Stimulated activated CD4-positive, alpha-beta T cell treated with anti-CD3 and anti-CD28 coated beads, TNF-alpha, amount 100 ng/mL, for 24 hours (primary cell): ENCODE measurements at places on chromosomes 12 and 14.
A peak's percentile ranks its signal among the peaks of the same experiment; 100 is the strongest.

GRCh38 chr14:28785096-28785952 lies 18.7 kb downstream of the FOXG1 start:
- DNase-seq, result no peak

DNA sequence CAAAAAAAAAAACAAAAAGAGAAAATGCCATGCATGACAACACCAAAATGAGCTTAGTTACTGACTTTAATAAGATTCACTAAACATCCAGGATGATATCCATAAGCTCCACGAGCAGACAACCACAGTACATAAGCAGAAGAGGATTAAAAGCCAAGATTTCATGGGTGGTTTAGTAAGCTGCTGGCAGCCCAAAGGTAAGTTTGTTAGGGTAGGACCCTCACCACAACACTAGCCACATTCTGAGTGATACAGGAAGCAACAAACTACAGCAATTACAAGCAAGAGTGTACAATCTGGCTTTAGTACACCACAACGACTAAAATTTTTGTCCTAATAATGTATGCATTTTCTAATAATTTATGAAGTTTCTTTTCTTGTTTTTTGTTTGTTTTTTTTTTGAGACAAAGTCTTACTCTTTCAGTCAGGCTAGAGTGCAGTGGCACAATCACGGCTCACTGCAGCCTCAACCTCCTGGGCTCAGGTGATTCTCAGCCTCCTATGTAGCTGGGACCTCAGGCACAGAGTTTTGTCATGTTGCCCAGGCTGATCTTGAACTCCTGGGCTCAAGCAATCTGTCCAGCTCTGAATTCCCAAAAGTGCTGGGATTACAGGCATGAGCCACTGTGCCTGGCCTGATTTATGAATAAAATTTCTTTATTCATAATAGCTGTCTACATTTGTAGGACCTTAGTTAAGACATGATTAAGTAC lies 221.4 kb downstream of the MED13L start:
- DNase-seq, result no peak

- no peak for DNase-seq
Observed at GRCh38 chr12:130791629-130792028, 47.4 kb downstream of the STX2 start.

DNA sequence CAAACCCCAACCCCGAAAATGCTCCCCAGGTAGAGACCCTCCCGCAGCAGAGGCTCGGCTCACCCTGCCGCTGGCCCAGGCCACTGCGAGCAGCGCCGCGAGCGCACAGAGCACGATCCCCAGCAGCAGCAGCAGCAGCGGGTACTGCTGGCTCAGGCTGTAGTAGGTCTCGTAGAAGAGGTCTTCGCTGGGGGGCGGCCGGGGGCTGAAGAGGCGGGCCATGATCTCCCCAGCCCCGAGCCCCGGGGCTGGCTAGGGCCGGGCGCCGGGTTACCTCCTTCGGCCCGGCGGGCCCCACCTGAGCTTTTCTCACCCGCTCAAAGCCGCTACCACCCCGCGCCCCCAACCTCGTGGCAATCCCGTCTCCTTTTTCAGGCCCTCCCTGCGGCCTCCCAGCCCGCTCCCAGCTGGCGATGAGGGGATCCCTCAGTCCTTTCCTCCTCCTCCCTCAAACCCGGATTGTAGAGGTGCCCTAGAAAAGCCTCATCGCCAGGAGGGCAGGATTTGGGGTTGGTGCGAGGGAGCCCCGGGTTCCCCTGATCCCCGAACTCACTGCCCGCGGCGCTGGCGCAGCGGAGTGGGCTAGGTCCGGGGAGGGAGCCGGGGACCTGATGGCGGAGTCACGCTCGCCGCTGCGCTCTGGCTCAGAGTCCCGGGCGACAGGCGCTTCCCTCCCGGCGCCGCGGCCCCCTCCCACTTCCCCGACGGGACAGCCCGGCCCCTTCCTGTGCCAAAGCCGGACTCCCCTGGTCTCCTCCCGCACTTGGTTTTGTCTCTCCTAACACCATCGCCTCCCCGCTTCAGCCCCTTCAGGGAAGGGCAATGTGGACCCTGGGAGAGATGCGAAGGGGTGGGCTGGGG lies at the start of gene ADCY4:
TSS of gene ADCY4 (minus strand) at position 641 of the 861 bp plus-strand sequence. CDS start at position 222, 419 bp downstream.
- DNase-seq, result no peak

DNA sequence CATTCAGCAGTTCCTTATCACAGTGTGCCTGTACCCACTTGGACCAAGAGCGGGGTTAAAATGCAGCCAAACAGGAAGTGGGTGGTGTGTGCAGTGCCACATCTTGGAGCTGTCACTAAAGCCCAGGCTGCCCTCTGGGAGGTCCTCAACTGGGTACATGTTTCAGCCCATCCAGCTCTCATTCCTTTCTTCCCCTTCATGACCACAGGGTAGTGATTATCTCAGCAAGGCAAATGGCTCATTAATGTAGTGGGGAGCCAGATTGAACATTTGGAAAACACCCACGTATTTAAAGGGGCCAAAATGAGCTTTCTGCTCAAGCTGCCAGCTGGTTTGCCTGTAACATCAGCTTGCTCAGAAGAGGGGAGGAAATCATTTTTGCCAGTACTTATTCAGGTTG lies 210.8 kb upstream of the BTG1 start:
- no peak for DNase-seq

GRCh38 chr12:88597365-88597764 lies 17.1 kb upstream of the KITLG start:
- no peak for DNase-seq

- no peak for DNase-seq
Observed at GRCh38 chr14:57492859-57493258, 798 bp downstream of the CCDC198 start.

DNA sequence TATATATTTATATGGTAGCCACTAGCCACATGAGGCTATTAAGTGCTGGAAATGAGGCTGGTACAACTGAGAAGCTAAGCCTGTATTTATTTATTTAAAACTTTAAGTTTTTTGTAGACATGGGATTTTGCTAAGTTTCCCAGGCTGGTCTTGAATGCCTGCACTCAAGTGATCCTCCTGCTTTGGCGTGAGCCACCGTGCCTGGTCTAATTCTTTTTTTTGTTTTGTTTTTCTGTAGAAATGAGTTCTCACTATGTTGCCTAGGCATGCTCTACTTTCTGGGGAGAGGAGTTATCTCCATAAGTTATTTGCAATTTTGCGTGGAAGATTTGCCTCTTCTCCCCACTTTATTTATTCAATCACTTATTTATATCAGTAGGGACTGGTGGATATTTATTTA lies 4.8 kb upstream of the SNRNP35 start:
- DNase-seq, result no peak

DNA sequence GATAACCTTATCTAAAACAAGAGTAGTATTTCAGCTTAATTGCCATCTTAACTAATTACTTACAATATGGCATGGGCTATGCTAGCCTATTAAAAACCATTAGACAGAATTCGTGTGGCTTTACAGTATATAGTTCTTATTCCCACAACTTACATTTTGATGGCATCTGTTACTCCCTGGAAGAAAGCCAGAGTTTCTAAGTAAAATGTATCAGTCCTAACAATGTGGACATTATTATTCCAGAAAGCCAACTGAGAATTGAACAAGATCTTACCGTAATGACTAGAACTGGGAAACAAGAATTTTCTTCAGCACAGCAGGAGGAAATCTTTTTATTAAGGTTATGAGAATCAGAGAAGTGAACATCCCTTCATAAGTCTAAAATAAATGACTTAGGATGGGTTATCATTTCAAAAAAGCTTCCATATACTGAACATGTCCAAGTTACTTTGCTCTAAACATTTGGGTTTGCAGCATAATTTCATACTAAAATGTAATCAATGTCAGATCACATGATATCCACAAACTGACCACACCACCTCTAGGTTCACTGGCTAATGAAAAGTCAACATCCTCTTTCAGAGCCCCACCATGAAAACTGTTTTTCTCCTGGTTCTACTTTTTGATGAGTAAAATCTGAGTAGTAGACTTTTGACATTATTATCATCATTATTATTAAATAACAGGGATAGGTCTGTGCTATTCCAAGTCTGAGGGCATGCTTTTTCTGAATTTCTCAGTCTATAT lies 179.7 kb downstream of the SSPN start:
- no peak for DNase-seq

- peak; percentile 83 for DNase-seq
Observed at GRCh38 chr12:51820526-51821439, 27.7 kb downstream of the FIGNL2 start.

GRCh38 chr14:103391048-103391447 lies 5.8 kb downstream of the MARK3 start:
- DNase-seq, result no peak
